Activated CD8-positive, alpha-beta memory T cell treated with anti-CD3 and anti-CD28 coated beads, Interleukin-2, amount 10 ng/mL, durations not matched to agents 7 days and 5 days (primary cell): ENCODE measurements at places on chromosomes 4 and X. TPM values are rescaled to one million over a fixed set of nuclear protein-coding genes. Genes with fewer than 3 reads are reported as not detected.

The HSD17B11 gene
- total RNA-seq = 30.0 TPM

DNA sequence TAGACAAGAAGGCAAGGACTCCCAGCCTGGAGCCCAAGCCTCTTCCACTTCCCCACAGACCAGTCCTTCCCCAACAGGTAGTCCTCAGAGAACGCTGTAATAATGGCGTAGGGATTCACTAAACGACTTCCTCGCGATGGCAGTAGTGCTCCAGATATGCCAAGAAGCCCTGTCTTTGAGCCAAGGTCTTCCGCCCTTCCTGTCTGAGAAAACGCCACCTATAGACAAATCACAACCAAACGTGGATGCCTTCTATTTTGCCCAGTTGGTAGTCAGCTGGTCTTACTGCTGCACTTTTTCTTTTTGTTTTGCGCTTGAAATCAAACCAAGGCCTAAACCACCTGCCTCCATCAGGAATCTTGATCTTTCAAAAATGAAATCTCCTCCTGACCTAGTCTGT, 203.3 kb downstream of the OR13H1 start:
- H3K27ac ChIP-seq = no peak overlapping the region
- no peaks in the 10 kb centered on the region for H3K27me3 ChIP-seq
- DNase-seq = no peak
- H3K4me3 ChIP-seq = no peak overlapping the region
- peaks cover 5% of the 10 kb centered on the region for H3K36me3 ChIP-seq

The SRPK3 gene
- total RNA-seq = not detected

The ATP11C gene
- 13.3 TPM for total RNA-seq

GRCh38 chr4:183588169-183588675, 70.8 kb downstream of the RWDD4 start:
- DNase-seq = no peak
- H3K27me3 ChIP-seq = peaks cover 13% of the 10 kb centered on the region
- H3K4me1 ChIP-seq = no peaks in the 10 kb centered on the region
- no peak overlapping the region for H3K4me3 ChIP-seq

The MAGEA2 gene
- not detected for total RNA-seq

The GUCY2F gene
- not detected for total RNA-seq
